ENCODE measurements at places on chromosomes 11 and 22. TPM values are rescaled to one million over a fixed set of nuclear protein-coding genes. Genes with fewer than 3 reads are reported as not detected.
A peak's percentile ranks its signal among the peaks of the same experiment; 100 is the strongest.

GRCh38 chr22:48346911-48347310 lies 1480.8 kb downstream of the BRD1 start:
- DNase-seq = no peak
- H3K36me3 ChIP-seq = no peaks in the 10 kb centered on the region
- H3K27me3 ChIP-seq = no peaks in the 10 kb centered on the region
- no peak overlapping the region for H3K4me3 ChIP-seq

- DNase-seq = no peak
- H3K36me3 ChIP-seq = peaks cover 14% of the 10 kb centered on the region
- no peak overlapping the region for H3K27ac ChIP-seq
Observed at GRCh38 chr11:19164881-19165280, 36.9 kb downstream of the CSRP3 start.

DNA sequence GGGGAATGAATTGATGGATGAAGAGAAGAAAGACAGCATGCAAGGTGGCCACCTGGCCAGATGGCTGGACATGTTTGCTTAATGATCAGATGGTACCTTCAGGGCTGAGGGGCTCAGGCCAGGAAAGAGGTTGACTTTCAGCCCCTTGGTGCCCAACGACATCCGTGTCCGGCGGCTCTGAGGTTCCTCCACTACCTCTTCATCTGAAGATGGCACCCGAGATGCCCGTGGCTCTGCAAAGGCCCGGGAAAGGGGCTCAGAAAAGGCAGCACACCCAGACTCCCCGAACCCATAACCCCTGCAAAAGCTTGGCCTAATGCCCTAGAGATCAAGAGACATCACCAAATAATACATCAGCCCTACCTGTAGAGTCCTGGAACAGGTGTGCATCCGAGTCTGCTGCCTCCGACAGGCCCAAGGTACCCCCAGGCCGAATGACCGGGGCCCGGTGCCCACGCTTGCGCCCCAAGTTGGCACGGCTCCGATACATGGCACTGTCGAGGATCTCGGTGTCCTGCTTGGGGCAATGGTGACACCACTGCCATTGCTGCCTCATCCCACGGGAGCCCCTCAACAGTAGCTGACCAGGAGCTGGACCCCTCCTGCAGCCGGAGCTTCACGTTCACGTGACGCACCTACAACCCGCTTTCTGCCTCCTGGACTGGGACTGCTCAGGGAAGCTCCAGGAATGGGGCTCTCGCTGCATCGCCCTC lies 22.9 kb downstream of the TNKS1BP1 start:
- peak overlapping the region; percentile 11 for H3K27ac ChIP-seq
- no peaks in the 10 kb centered on the region for H3K27me3 ChIP-seq
- H3K4me1 ChIP-seq = peaks cover 2% of the 10 kb centered on the region
- H3K36me3 ChIP-seq = peaks cover 6% of the 10 kb centered on the region
- DNase-seq = no peak
- H3K4me3 ChIP-seq = no peak overlapping the region

DNA sequence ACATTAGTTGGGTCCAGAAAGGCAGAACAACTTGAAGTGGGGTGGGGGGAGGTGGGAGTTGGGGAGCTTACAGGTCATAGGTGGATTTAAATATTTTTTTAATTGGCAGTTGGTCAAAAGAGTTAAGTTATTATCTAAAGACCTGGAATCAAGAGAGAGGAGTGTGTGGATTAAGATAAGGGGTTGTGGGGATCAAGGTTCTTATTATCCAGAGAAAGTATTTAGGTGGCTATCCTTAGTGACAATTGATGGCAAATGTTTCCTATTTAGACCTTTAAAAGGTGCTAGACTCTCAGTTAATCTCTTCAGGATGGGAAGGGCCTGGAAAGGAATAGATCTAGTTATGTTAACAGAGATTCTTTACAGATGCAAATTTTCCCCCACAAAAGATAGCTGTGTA lies 120.7 kb upstream of the OR9Q1 start:
- peaks cover 2% of the 10 kb centered on the region for H3K4me1 ChIP-seq
- no peaks in the 10 kb centered on the region for H3K36me3 ChIP-seq
- H3K27me3 ChIP-seq = peaks cover 43% of the 10 kb centered on the region
- no peak for DNase-seq
- no peak overlapping the region for H3K4me3 ChIP-seq

DNA sequence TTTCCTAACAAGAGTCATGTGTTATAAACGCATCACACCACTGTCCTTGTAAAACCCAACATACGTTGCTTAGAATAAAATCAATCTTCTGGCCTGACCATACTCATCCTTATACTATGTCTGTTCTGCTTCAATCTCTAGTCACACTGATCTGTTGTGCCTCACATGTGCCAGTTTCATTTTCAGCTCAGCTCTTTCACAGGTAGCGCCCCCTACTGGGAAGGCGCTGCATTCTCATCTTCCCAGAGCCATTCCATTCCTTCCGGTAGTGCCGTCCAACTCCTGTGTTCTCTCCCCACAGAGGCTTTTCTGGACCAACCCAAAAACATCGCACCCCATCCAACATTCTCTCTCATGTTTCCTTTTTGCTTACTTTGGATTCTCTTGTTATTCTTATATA lies 22.2 kb downstream of the CASP5 start:
- peak overlapping the region; percentile 68 for H3K27ac ChIP-seq
- no peaks in the 10 kb centered on the region for H3K27me3 ChIP-seq
- peak; percentile 28 for DNase-seq
- no peak overlapping the region for H3K4me3 ChIP-seq
- H3K36me3 ChIP-seq = no peaks in the 10 kb centered on the region
- H3K4me1 ChIP-seq = peaks cover 6% of the 10 kb centered on the region

- peaks cover 6% of the 10 kb centered on the region for H3K4me1 ChIP-seq
- H3K27ac ChIP-seq = no peak overlapping the region
- DNase-seq = no peak
- no peaks in the 10 kb centered on the region for H3K27me3 ChIP-seq
- peaks cover 13% of the 10 kb centered on the region for H3K36me3 ChIP-seq
Observed at GRCh38 chr22:24088816-24089215, 77.7 kb downstream of the CABIN1 start.

GRCh38 chr11:123056835-123057491 lies 5.0 kb downstream of the HSPA8 start:
- no peaks in the 10 kb centered on the region for H3K27me3 ChIP-seq
- no peak for DNase-seq
- peaks cover 62% of the 10 kb centered on the region for H3K4me1 ChIP-seq
- H3K4me3 ChIP-seq = peak overlapping the region; percentile 99

The TEX54 gene
- not detected for total RNA-seq

The CEP57 gene
- total RNA-seq = 67.1 TPM

The OR5B21 gene
- total RNA-seq = 0.50 TPM

The IL18 gene
- 0.94 TPM for total RNA-seq

The GTSE1 gene
- total RNA-seq = 0.25 TPM

The GTF2H1 gene
- total RNA-seq = 24.4 TPM

The APOA5 gene
- total RNA-seq = not detected

The DLG2 gene
- 1.0 TPM for total RNA-seq

Data from T-helper 17 cell (primary cell).